Mesenchymal stem cell (in vitro differentiated cells and primary cell): ENCODE measurements at places on chromosomes 4 and X.

- no peak for DNase-seq
Observed at GRCh38 chr4:2650276-2650675, 105.9 kb downstream of the TNIP2 start.

DNA sequence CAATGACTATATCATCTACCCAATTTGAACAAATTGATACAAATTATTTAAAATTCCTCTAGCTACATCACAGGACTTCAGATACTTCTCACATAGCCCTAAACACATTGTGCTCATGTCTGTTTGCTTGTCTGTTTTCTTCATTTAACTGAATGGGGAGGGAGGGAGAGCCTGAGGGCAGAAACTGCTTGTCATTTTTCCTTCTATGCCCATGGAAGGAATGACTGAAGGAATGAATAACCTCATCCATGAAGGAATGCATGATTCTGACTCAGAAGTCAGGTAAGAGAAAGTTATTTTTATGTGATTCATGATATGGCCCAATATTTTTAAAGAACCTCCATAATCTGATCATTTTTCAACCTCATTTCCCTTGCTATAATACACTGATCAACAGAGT, 418.0 kb upstream of the PITX2 start:
- DNase-seq: no peak

GRCh38 chrX:132858018-132858417, 100.4 kb downstream of the HS6ST2 start:
- DNase-seq: peak; percentile 80

DNA sequence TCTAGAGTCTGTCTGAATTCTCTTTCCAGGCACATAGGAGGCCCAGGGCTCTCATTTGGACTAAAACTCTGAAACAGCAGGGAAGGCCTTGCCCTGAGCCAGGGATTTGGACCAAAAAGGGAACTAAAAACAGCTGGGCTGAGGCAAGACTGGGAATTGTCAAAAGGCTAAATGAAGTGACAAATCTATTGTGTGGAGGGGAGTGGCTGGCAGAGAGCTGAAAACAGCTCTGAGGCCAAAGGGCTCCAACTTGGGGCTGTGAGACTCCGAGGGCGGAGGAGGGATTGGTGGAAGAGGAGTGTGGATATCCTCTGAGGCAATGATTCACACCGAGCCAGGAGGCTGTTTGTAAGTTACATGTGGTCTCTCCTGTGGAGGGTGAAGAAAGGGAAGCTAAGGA, 63.2 kb downstream of the PHEX start:
- peak; percentile 28 for DNase-seq

- no peak for DNase-seq
Observed at GRCh38 chrX:132463411-132463810, 25.4 kb downstream of the MBNL3 start.

- DNase-seq: no peak
Observed at GRCh38 chr4:81343046-81343445, 128.0 kb upstream of the PRKG2 start.

DNA sequence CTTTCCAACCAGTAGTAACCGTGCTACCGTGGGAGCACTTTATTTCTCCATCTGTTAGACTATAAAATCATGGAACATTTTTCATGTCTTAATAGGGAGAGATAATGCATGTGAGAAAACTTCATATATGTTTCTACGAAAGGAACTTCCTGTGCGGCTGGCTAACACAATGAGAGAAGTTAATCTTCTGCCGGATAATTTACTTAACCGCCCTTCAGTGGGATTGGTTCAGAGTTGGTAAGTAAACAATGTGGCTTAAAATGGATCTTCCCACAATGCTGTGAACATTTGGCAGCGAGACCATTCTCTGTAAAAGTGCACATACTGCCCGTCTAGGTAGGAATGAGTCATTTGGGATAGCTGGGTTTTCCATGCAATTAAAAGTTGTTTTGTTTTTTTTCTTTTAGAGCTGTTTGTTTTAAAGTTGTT, 29.6 kb downstream of the PDK3 start:
- DNase-seq: peak; percentile 83

- DNase-seq: peak; percentile 3
Observed at GRCh38 chr4:84582988-84583875, at the start of gene CDS1. TSS of gene CDS1 (plus strand) at chr4:84583127. CDS start at chr4:84583402, 275 bp downstream.

GRCh38 chr4:138307319-138307718, 65.2 kb upstream of the SLC7A11 start:
- DNase-seq: no peak

DNA sequence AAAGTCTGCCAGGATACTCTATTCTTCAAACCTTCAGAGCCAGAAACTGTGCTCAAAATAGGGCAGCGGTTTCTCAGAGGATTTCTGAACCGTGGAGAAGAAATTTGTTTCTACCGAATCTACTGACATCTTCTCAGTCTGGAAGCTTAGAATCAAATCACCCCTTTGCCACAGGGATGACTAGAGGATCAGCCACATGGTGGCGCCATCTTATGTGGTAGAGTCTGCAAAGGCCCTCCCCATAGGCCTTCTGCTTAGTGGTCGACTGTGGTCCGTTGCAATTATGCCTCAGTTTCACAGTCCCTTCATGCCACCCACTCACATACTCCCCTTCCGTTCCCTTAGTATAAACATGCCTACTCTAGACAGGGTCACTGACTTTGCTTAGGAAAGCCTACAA, 680.7 kb upstream of the SPANXN1 start:
- DNase-seq: peak; percentile 0

GRCh38 chrX:50103176-50103575, 97.6 kb downstream of the AKAP4 start:
- no peak for DNase-seq

- no peak for DNase-seq
Observed at GRCh38 chr4:1407657-1408333, 1.6 kb upstream of the NKX1-1 start.

DNA sequence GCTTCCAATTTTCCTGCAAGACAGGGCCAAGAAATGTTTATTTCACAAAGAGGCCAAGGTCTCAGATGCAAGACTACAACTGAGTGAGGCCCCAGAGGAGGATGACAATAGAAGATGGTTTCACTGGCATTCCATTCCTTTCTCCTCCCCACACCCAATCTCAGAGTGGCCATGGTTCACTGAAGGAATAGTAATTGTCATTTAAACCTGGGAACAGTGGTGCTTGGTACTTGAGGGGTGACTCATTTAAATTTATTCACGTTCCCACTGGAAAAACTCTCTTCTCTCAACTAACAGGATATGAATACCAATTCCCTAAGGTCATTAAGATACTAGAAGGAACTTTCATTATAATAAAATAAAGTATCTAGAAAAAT, 35.3 kb upstream of the CXCL8 start:
- DNase-seq: peak; percentile 81

DNA sequence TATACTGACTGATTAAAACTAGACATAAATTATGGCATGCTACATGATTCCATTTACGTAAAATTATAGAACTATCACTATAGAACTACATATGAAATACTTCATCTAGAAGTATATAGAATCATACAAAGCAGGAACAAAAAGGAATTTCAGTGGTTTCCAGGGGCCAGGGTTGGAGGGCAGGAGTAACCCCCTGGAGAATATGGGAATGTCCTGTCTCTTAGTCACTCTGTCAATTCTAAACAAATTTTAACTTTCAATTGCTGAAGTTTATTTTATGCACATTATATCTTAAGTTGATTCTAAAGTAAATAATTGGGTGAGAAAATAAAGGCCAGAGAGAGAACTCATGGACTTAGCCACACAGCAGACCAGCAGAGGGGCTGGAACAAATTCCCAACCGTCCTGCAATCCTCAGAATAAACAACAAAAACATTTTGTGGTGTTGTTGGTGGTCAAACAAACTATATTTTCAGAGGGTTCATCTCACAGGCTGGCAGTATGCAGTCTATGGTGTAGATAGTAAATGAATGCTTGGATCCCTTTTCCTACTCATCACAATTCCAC, 476.9 kb upstream of the SLIT2 start:
- peak; percentile 30 for DNase-seq

DNA sequence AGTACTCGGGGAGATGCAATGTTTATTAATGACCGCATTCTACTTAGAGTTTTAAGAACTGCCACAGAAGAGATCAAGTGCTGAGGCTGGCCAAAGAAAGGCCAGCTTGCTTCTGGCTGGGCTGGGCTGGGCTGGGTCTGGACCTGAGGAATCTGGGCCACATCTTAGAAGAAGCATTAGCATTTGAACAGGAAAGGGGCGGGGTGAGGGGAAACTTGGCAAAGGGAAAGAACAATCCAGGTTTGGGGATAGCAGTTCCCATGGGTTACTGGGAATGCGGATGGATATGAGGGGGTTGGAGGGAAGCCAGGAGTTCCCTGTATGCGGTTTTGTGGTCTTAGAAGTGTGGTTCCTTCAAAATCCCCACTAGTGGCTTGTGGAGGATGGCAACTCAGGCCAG, 83.3 kb downstream of the CLDN34 start:
- DNase-seq: no peak

GRCh38 chr4:52883707-52884669, 21.9 kb downstream of the RASL11B start:
- DNase-seq: no peak

DNA sequence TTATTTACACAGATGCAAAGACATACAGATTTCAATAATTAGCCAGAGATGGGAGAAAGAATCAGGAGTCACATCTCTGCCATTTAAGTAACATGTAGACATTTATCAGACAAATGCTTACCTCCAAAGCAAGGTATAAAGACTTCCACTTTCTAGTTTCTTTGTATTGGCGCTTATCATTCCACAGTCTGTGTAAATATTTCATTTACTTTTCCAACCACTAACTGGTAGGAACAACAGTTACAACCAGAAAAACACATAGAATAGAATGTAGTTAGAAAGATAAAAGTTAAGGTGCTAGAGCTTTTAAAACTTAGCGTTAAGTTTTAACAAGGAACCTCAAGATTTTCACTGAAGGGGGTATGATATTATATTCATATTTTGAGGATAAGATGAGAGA, 40.9 kb upstream of the UGT2B4 start:
- no peak for DNase-seq

DNA sequence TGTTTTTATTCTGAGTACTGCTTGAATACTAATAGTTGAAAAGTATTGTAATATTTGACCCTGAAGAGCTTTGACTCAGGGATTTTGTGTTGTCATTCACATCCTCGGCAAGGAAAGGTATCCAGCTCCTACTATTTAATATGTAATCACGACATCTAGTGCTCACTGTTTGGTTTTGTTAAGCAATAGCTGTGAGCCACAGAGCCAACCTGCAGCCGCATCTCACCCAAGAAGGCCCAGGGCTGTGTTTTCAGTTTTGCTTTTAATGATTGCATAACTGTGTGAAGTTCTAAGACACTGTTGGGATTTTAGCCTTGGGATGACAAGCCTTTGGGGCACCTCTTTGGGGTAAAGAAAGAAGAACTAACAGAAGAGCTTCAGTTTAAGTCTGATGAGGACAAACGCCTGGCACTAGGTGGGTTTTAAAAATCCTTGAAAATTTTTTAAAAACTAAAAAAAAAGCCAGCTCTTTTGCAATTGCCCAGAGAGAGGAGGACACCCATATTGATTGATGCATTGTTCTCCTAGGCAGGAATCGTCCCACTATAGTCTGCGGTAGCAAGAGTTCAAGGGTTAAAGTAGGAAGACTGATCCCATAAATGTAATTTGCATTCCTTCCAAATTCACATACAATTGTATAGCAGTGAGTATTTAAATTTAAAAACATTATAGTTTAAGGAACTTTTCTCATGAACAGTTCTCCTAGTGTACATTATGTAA, 157.8 kb downstream of the RELL1 start:
- DNase-seq: no peak

DNA sequence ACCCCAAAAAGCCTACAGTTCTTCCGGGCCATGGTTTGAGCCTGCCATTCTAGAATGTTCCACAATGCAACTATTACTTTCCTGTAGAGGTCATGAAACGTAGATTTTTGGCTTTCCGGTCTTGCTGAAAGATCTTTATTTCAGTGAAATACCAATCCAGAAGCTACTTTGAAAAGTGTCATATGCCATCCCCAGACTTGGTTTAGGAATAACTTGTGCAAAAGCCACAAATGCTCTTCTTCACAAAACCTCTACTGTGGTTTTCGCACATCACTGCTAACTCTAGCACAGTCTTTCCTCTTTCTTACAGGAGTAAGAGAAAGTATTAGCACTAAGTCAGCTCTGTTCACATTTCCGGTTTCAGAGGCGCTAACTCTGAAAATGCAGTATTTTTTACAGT, 12.7 kb upstream of the CD40LG start:
- DNase-seq: no peak
